ENCODE measurements at places on chromosomes 16 and 17.

- DNase-seq = no peak
These were observed 20.9 kb downstream of the HEATR9 start for GRCh38 chr17:35847633-35848373.

- no peak for DNase-seq
These were observed 11.4 kb downstream of the SLC13A5 start for GRCh38 chr17:6701719-6702118.

GRCh38 chr16:54236773-54237172, 49.8 kb downstream of the IRX3 start:
- no peak for DNase-seq

DNA sequence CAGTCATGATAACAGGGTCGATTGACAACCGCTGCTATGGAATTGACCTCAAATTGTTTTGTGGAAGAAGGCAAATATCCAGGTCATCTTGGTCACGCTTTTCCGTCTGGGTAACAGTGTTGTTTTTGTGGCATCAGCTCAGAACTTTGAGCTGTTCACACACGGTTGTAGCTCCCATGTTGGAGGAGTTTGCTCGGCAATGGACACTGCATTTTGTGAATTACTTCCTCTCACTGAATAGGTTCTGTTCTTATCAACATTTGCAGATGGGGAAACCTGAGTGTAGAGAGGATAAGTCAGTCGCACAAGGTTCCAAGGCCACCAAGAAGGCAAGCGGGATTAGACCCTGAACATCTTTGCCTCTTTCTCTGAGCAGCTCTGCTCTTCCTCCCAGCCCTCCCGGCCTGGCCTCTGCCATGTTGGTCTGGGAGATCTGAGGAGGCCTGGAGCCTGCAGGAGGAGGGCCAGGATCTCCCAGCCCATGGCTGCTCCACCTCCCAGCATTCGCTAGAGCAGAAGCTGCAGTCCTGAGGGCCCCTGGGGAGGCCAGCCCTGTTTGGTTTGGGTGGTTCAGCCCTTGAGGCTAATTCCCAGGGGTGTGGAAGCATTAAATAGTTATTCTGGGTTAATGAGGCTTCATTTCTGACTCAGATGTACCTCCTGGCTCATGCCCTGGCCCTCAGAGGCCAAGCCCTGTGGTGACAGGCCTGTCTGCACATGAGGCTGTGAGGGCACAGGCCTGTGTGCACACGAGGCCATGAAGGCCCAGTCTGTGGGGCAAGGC, 154.1 kb upstream of the PLCG2 start:
- DNase-seq = no peak

DNA sequence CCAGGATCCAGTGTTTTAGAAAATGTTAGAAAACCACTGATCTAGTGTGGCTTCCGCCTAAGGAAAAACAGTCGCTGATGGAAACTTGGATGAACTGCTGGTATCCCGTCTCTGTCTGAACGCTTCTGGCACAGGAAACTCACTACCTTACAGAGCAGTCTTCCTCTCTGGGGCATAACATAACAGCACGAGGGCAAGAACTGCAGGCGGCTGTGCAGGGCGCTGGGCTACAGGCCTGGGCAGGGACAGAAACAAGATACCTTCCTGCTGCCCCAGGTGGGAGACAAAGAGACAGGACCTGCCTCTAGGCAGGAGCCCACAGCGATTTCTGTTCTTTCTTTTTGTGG, 10.5 kb downstream of the MXRA7 start:
- no peak for DNase-seq

All from right lobe of liver (tissue), 6 donors.